ENCODE measurements at places on chromosomes 2 and 18. TPM values are rescaled to one million over a fixed set of nuclear protein-coding genes. Genes with fewer than 3 reads are reported as not detected.

Gene ZSWIM2
- total RNA-seq = not detected

Gene DAW1
- not detected for total RNA-seq

Gene PCARE
- 2.2 TPM for total RNA-seq

Gene SFTPB
- total RNA-seq = not detected

Gene PIEZO2
- total RNA-seq = 0.63 TPM

Gene MAP2
- 6.7 TPM for total RNA-seq

Gene DNER
- total RNA-seq = 28.4 TPM

Gene OTOS
- total RNA-seq = not detected

Gene TLX2
- not detected for total RNA-seq

Gene FZD7
- total RNA-seq = 24.5 TPM

- no peak for DNase-seq
Measured at GRCh38 chr2:164847981-164848741, 6.5 kb upstream of the COBLL1 start.

DNA sequence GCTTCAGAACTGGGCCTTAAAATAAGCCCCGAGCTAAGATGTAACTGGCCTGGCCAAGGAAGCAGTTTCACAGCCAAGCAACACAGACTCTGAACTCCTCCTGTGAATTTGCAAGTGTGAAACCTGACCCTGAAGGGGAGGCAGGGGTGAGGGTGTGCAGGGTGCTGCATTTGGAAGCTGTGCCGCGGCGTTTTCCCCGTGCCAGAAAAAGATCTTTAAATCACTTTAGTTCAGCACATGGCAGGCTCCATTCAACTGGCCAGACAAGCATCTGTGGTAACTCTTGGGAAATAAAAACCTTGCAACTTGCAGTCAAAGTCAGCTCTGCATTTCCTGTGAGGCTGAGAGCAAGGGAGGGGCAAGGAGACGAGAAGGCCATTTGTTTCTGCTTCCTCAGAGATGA lies 209.3 kb upstream of the SOX11 start:
- no peak for DNase-seq

DNA sequence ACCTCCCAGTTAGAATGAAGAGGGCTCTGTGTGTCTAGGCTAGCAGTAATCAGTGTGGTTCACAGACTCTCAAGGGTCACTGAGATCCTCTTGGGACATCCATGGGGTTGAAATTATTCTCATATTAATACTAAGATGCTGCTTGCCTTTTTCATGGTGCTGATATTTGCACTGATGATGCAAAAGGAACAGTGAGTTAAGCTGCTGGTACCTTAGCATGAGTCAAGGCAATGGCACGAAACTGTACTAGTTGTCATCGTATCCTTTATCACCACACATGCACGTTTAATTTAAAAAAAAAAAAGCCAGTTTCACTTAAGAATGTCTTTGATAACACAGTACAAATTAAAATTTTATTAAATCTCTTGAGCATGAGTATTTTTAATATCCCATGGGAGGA lies 151.9 kb upstream of the TANK start:
- DNase-seq = no peak

DNA sequence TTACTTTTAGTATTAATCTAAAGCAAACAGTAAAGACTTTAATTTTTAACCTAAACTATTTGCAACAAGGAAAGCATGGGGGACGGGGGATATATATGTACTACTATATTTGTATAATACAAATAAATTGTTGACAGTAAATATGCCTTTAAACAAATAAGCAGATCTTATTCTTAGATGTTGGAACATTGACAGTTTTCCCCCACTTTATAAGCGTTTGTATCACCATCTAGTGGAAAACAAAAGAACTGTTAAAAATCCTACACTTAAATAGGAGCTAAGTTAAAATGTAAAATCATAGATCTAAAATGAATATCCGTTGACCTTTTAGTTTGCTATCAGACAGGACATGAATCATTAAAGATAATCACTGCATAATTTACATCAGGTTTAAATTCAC lies 50.0 kb downstream of the RBBP8 start:
- DNase-seq = no peak

GRCh38 chr2:110984694-110985490 lies 135.8 kb upstream of the BCL2L11 start:
- no peak for DNase-seq

DNA sequence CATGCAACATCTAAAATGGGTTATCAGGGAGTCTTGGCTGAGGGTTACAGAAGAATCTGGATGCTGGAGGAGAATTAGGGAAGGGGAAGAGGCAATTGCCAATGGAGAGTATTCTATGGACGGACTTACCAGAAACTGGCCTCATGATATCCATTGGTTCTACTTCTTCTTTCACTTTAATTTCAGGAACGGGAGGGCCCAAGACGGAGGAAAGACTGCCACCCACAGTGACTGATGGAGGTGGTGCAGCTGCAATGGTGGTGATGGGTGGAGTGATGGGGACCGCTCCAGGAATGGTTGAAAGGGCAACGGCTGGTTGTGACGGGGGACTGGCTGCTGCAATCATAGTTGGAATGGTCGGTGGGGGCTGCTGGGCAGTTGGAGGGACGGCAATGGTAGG lies 69.1 kb upstream of the AMMECR1L start:
- DNase-seq = no peak

DNA sequence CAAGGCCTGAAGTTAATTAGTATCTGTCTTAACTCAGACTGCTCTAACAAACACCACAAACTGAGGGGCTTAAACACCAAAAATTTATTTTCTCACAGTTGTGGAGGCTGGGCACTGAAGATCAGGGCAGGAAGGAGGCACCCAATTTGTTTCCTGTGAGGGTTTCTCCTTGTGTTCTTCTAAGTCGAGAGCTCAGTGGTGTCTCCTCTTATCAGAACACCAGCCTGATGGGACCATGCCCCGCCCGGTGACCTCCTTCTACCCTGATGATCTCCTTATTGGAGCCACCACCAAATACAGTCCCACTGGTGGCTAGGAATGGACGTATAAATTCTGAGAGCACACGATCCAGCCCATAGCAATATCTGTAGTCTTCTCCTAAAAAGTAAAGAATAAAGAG lies 20.5 kb downstream of the TMEM18 start:
- peak; percentile 50 for DNase-seq

DNA sequence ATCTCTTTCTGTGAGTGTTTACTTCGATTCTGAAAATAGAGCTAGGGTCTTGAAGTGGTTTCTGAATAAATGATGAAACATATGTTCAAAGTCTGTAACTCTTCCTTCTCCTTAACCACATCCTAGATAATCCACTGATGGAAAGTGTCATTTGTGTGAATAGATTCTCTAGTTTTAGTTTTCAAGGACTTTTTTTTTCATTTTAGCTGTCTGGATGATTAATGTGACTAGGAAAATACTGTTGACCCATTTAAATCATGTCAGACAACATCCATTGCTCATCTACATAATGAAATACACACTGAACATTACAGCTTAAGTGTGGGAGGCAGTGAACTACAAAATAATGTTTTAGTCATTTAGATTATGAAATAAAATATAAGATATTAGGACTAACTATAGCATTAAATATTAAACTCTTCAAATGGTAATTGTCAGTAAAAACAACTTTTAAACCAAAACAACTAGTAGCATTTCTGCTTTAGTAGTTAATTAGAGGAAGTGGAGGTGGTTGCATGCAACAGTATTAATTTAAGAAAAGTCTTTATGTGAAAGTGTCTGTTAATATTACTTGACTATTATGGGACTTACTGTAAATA lies 39.1 kb upstream of the DLX1 start:
- no peak for DNase-seq

- DNase-seq = no peak
Measured at GRCh38 chr2:47402555-47402804, 476 bp upstream of the MSH2 start.

DNA sequence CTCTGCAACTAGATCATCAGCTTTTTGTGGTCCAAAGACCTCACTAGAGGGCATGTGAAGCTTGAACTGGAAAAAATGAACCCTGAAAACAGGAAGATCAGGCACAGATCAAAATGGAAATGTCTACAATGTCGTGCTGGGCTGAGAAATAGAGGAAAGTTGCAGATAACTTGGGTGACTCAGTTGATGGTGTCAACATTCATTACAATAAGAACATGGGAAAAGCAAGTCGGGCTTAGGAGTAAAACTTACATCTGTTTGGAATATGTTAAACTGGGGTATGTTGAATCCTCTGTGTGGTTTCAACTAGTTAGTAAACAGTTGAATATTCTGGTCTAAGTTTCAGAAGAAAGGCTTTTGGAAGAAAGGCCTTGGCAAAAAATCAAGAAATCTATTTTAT lies 940.4 kb downstream of the ERBB4 start:
- no peak for DNase-seq

GRCh38 chr18:31931163-31931885 lies 11.6 kb downstream of the TRAPPC8 start:
- no peak for DNase-seq

- DNase-seq = no peak
Measured at GRCh38 chr2:105176429-105176828, 65.1 kb upstream of the GPR45 start.

DNA sequence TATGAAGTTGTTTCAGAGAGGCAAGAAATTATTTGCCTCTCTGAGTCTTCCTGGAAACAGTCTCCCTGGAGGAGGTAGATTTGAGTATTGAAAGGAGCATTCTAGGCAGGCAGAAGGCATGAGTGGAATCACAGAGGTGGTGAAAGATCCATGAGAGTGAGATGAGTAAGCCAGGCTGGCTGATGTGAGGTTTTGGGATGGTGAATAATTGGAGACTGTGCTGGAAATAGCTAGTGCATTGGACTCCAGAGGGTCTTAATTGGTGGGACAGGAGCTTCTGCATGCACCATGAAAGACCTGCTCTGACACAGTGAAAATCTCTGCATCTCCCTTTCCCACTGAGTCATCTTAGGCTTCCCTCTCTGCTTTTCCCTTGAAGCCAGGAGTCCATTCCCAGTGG lies 46.3 kb downstream of the CDC42EP3 start:
- no peak for DNase-seq

DNA sequence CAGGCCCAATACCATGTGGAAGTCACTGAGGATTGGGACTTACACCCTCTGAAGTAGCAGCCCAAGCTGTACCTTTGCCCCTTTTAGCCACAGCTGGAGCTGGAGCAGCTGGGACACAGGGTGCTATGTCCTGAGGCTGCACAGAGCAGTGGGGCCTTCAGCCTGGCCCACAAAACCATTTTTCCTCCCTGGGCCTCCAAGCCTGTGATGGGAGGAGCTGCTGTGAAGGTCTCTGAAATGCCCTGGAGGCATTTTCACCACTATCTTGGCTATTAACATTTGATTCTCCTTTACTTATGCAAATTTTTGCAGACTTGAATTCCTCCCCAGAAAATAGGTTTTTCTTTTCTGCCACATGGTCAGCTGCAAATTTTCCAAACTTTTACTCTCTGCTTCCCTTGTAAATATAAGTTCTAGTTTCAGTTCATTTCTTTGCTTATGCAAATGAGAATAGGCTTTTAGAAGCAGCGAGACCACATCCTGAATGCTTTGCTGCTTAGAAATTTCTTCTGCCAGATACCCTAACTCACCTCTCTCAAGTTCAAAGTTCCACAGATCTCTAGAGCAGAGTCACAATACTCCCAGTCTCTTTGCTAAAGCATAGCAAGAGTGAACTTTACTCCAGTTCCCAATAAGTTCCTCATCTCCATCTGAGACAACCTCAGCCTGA lies 213.8 kb upstream of the MGAT5 start:
- no peak for DNase-seq

DNA sequence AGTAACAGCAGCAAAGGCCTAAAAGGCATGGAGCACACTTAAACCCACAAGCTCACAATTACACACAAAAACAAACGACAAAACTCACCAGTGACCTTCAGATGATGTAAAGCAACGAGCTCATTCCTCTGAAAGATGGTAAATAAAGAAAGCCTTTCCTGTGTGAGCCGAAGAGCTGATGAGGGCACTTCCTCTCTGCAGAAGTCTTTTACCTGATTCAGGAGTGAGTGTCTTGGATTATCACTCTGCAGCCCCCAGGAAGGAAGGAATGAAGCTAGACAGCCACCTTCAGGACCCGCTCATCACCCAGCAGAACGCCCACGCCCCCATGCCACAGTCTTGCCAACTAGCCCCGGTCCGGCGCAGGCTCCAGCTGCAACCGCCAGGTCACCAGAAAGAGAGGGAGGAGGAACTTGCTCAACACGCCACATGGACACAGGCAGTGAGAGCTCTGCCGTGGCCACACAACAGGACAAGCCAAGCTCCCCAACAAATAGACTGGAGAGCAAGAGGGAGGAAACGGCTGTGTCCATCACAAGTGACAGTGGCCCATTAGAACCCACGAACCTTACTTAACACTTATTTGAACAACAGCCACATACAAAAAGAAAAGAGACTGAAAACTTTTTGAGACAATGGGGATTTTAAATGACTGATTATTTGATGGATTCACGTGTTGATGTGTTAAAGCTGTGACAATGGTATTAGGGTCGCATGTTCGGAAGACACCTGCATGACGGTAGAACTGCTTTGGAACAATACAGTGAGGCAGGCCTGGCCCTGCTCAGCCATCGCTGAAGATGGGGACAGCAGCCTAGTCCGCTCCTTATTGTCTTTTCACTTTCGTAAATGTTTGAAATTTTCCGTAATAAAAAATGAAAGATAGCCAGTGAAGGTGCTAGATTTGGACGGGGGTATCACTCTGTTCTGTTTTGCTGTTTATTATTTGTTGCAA lies 127.3 kb downstream of the HDAC4 start:
- DNase-seq = no peak

DNA sequence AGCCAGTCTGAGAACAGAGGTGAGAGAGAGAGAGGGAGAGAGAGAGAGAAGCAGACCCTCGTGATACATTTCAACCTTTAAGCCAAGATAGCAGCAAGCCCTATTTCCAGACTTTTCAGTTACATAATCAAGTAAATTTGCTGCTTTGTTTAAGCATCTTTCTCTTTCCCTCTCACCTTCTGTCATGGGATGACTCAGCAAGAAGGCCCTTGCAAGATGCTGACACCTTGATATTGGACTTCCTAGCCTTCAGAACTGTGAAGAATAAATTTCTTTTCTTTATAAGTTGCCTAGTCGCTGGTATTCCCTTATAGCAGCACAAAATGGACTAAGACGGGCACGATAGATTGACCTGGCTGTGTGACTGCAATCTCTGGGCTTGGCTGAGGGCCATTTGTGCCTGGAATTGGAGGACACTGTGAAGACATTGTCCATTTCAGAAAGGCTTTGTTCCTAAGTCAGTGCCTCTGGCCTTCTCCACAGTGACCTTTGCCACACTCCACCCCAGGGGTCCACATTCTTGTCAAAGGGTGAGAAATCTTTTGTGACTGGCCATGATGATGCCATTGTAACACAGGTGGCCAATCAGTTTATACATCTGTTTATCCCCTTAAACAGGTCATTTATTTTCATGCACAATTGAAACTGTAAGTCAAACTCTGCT lies 51.3 kb upstream of the ITSN2 start:
- DNase-seq = no peak

- no peak for DNase-seq
Measured at GRCh38 chr2:85585781-85586105, 1.5 kb downstream of the VAMP5 start.

All from right atrium auricular region (tissue), 2 donors.